A673 (cell line): ENCODE measurements at places on chromosomes 16 and 17. TPM values are rescaled to one million over a fixed set of nuclear protein-coding genes. Genes with fewer than 3 reads are reported as not detected.

DNA sequence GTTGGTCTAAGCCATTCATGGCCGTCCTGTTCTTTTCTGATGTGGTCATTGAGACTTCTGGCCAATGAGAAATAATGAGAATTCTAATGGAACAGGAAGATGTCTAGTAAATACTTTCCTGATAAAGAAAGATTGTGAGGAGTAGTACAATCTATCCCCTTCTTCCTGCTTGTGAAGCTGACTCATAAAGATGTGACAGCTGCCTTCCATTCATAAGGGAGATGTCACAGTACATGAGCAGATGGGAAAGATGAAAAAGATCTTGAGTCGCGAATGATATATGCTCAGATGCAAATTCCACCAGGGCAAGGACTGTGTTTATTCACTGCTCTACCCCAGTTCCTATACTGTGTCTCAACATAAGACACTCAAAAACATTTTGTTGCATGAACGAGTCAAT is 111.7 kb upstream of the FOXF1 start:
- H3K4me1 ChIP-seq = peaks cover 10% of the 10 kb centered on the region
- DNase-seq = no peak
- H3K36me3 ChIP-seq = no peaks in the 10 kb centered on the region
- H3K27me3 ChIP-seq = peaks cover 30% of the 10 kb centered on the region
- no peak overlapping the region for H3K4me3 ChIP-seq

The FN3K gene
- total RNA-seq = 6.7 and 8.0 TPM in 2 replicates

GRCh38 chr17:75060434-75061054 is 13.5 kb downstream of the KCTD2 start:
- H3K36me3 ChIP-seq = peaks cover 40% of the 10 kb centered on the region
- no peak for DNase-seq
- no peak overlapping the region for H3K27ac ChIP-seq
- no peaks in the 10 kb centered on the region for H3K4me1 ChIP-seq

The GPRC5B gene
- total RNA-seq = 4.0 and 6.9 TPM in 2 replicates

GRCh38 chr17:44568945-44569858 is 11.9 kb downstream of the FZD2 start:
- H3K4me3 ChIP-seq = no peak overlapping the region
- no peaks in the 10 kb centered on the region for H3K36me3 ChIP-seq
- no peak overlapping the region for H3K27ac ChIP-seq

The KLHL10 gene
- total RNA-seq = not detected in 2 replicates

The CDH3 gene
- 0.15 TPM in 1 of 2 replicates, not detected in the other for total RNA-seq

The KRTAP16-1 gene
- not detected in 2 replicates for total RNA-seq

The ARHGDIG gene
- total RNA-seq = 0.41 and 0.48 TPM in 2 replicates

DNA sequence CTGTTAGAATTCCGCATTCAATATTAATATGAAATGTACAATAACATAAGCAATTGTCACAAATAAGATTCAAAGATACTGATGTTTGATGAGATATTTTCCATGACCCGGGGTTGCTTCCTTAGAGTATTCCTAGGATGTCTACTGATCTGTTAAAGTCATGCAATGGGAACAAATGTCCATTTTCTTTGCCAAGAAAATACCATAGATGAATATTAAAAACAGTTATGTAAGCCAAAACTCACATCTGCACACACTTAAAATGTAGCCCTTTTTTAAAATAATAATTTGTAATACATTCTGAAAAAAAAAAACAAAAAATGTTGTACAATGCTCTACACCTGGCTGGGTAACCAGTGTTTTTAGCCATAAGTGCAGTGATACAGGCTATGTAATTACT is 259.4 kb upstream of the AXIN2 start:
- H3K4me1 ChIP-seq = no peaks in the 10 kb centered on the region
- H3K27me3 ChIP-seq = no peaks in the 10 kb centered on the region
- no peak overlapping the region for H3K4me3 ChIP-seq
- DNase-seq = no peak
- no peak overlapping the region for H3K27ac ChIP-seq
- H3K36me3 ChIP-seq = no peaks in the 10 kb centered on the region

- no peaks in the 10 kb centered on the region for H3K27me3 ChIP-seq
- peak overlapping the region; percentile 14 for H3K27ac ChIP-seq
- no peak overlapping the region for H3K4me3 ChIP-seq
- H3K4me1 ChIP-seq = peaks cover 68% of the 10 kb centered on the region
- H3K36me3 ChIP-seq = no peaks in the 10 kb centered on the region
These were observed 221.0 kb downstream of the CCDC182 start for GRCh38 chr17:57523926-57524632.

- H3K4me1 ChIP-seq = no peaks in the 10 kb centered on the region
- H3K4me3 ChIP-seq = no peak overlapping the region
- no peaks in the 10 kb centered on the region for H3K36me3 ChIP-seq
- H3K27ac ChIP-seq = no peak overlapping the region
These were observed 77.5 kb downstream of the CDK5R1 start for GRCh38 chr17:32564325-32564724.

- no peaks in the 10 kb centered on the region for H3K36me3 ChIP-seq
- H3K27me3 ChIP-seq = no peaks in the 10 kb centered on the region
- H3K4me3 ChIP-seq = no peak overlapping the region
- no peak overlapping the region for H3K27ac ChIP-seq
- H3K4me1 ChIP-seq = peaks cover 4% of the 10 kb centered on the region
These were observed 77.1 kb downstream of the WWP2 start for GRCh38 chr16:69839240-69839688.

DNA sequence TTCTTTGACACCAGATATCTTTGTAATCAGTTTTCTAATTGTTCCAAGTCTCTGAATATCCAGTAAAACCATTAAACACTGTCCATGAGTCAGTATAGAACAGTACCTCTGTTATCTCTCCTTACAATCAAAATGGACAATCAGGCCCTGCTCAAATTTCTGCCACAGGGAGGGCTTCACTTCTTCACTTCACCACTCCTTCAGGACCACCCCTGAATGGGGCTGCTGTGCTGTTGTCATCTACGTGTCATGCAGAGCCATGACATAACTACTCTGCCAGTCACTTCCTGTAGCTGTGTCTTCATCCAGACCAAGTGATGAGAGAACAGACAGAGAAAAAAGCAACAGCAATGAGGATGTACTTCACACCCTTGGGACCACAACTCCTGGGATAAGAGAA is 116.9 kb downstream of the TANC2 start:
- H3K4me1 ChIP-seq = no peaks in the 10 kb centered on the region
- H3K27me3 ChIP-seq = no peaks in the 10 kb centered on the region
- peak; percentile 2 for DNase-seq
- no peaks in the 10 kb centered on the region for H3K36me3 ChIP-seq
- no peak overlapping the region for H3K27ac ChIP-seq

GRCh38 chr17:82737967-82738877 is 2.8 kb downstream of the FN3K start:
- H3K4me3 ChIP-seq = no peak overlapping the region
- H3K27me3 ChIP-seq = no peaks in the 10 kb centered on the region
- no peaks in the 10 kb centered on the region for H3K4me1 ChIP-seq
- no peak overlapping the region for H3K27ac ChIP-seq
- DNase-seq = no peak

GRCh38 chr17:81197831-81198490 is 24.8 kb downstream of the CEP131 start:
- peaks cover 5% of the 10 kb centered on the region for H3K4me1 ChIP-seq
- H3K27ac ChIP-seq = no peak overlapping the region
- DNase-seq = no peak
- no peaks in the 10 kb centered on the region for H3K27me3 ChIP-seq
- H3K36me3 ChIP-seq = no peaks in the 10 kb centered on the region

The KRT27 gene
- not detected in 2 replicates for total RNA-seq

GRCh38 chr16:53998024-53998810 is 288.4 kb downstream of the IRX3 start:
- no peak overlapping the region for H3K27ac ChIP-seq
- no peaks in the 10 kb centered on the region for H3K36me3 ChIP-seq
- H3K27me3 ChIP-seq = no peaks in the 10 kb centered on the region
- DNase-seq = no peak
- H3K4me3 ChIP-seq = no peak overlapping the region
- no peaks in the 10 kb centered on the region for H3K4me1 ChIP-seq

The HYDIN gene
- 0.22 TPM in 1 of 2 replicates, not detected in the other for total RNA-seq

- H3K27me3 ChIP-seq = no peaks in the 10 kb centered on the region
- DNase-seq = no peak
- no peaks in the 10 kb centered on the region for H3K4me1 ChIP-seq
- no peaks in the 10 kb centered on the region for H3K36me3 ChIP-seq
- no peak overlapping the region for H3K27ac ChIP-seq
These were observed 29.3 kb downstream of the PRSS54 start for GRCh38 chr16:58265480-58266052.

- no peak for DNase-seq
- no peaks in the 10 kb centered on the region for H3K36me3 ChIP-seq
- no peaks in the 10 kb centered on the region for H3K27me3 ChIP-seq
- no peak overlapping the region for H3K4me3 ChIP-seq
These were observed 23.7 kb upstream of the WWOX start for GRCh38 chr16:78075800-78076199.

- no peak overlapping the region for H3K27ac ChIP-seq
- H3K4me3 ChIP-seq = no peak overlapping the region
- peaks cover 4% of the 10 kb centered on the region for H3K4me1 ChIP-seq
- H3K36me3 ChIP-seq = no peaks in the 10 kb centered on the region
These were observed 1.6 kb downstream of the ITGA3 start for GRCh38 chr17:50057521-50057991.

- H3K4me3 ChIP-seq = no peak overlapping the region
- no peaks in the 10 kb centered on the region for H3K4me1 ChIP-seq
- no peak for DNase-seq
- H3K36me3 ChIP-seq = peaks cover 82% of the 10 kb centered on the region
- no peaks in the 10 kb centered on the region for H3K27me3 ChIP-seq
These were observed 8.0 kb downstream of the CCNF start for GRCh38 chr16:2437032-2437790.
